ENCODE measurements at places on chromosomes 7 and 10.

DNA sequence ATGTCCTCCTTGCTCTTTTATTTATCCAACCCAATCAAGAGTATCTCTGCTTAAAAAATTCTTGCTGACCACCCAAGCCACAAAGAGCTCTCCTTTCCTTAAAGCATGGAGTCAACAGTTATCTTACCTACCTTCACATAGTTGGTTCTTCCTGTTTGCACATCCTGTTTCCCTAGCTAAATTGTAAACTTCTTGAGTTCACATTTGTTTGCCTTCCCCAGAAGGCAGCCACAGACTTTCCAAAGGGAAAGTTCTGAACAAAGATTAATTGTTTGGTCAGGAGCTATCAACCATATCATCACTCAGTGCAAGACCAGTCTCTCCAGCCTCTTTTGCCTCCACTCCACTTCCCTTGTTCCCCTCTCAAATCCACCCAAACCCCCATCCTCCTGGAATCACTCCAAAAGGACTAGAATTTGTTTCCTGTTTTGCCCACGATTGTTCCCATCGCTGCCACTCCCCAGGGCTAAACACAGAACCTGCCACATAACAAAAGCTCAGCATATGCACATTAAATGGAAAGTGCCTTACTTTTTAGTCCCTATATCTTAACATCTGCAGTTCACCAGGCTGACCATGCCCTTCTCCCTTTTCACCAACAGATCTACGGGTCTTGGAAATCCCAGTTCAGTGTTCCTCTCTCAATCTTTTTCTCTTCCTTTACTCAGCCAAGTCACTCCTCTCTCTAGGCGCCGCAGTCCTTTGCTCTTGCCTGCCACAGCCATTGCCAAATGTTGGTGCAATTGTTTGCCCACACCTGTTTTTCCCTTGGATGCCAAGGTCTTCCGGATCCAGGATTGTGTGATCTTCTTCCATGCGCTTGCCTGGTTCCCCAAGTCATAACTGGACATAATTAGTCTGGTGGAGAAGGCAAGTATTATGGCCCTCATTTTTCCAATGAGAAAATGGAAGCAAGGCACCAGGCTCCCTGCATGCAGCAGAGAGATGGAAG, 265.5 kb downstream of the KCNMA1 start:
- no peak for DNase-seq

- no peak for DNase-seq
Measured at GRCh38 chr7:157638563-157638962, 301.8 kb downstream of the DNAJB6 start.

DNA sequence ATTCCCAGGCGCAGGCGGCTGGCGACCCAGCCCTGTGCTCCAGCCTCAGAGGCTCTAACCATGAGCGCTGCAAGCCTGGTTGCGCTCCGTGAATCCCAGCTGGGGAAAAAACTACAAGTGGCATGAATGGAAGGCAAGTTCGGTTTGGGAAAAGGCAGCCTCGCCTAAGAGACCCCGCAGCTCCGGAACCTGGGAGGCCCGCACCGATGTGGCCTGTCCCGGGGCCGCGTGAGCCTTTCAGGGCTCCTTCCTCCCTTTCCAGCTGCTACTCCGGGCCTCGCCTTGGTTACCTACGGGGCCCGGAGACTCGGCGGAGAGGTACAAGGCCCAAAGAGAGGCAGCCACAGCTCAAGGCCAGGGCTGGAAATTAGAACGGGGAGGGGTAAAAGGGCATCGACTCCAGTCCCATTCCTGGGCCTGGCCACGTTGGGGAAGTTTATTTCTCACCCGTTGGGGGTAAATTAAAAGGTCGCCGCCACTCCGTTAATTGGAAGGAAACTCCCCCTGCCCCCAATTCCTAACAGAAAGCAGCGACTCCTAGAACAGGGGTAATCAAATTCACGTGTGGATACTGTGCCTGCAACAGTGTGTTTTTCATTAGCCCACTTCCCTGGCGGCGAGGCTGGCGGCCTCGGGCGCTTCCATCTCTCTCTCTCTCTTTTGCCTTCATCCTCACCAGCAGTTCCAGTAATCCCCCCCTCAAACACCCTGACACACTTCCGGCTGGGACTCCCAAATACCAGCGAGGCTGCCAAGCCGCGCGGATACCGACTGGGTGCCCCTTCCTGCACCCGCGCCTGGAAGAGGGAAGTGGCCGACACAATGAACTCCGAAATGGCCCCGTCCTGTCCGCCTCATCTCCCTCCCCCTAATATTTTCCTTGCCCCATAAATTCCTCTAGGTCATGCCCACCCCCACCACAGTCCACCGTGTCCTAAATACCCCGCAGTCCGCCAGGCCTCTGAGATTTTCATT, 1.5 kb upstream of the HOXA9 start:
- DNase-seq, result peak; percentile 45

GRCh38 chr7:83849131-83849530, 200.2 kb upstream of the SEMA3E start:
- DNase-seq, result no peak

DNA sequence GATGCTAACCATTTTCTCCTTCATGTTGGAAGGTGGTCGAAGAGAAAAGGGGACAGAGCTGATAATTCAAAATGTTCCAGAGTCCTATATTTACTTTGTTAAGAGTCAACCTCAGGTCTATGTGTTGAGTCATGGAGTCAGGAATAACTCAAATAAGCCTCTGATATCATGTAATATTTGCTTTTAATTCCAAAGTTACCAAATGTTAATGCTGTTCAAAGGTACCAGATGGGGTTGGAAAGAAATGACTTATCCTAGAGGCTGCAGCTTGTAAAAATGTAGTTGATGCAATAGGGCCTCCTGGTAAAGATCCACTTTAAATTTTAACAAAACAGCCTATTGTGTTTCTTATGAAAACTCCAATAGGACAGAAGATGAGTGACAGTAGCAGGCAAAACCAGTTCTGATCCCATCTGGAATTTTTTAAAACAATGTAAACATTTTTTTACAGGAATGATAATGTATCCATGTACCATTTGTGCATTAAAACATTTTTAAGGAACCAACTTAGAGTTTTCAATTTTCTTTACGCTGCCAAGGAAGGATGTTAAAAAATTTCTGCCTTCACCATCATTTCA, 218.2 kb downstream of the ANK3 start:
- no peak for DNase-seq

DNA sequence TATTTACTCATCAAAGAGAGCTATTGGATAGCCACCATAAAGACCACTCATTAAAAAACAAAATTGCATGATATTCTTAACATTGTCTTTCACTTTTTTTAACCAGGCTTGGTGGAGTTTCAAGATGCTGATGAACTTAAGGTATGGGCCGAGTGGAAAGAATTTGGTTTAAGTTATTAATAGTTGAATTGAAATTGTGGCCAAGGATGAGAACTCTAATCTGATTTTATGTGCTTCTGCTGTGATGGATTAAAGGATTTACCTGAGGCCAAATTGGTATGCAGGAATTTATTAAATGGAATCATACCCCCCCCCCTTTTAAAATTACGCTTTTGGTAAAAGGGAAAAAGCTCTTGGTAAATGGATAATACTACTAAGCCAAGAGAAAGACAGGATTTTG, 33.8 kb upstream of the TOMM7 start:
- no peak for DNase-seq

DNA sequence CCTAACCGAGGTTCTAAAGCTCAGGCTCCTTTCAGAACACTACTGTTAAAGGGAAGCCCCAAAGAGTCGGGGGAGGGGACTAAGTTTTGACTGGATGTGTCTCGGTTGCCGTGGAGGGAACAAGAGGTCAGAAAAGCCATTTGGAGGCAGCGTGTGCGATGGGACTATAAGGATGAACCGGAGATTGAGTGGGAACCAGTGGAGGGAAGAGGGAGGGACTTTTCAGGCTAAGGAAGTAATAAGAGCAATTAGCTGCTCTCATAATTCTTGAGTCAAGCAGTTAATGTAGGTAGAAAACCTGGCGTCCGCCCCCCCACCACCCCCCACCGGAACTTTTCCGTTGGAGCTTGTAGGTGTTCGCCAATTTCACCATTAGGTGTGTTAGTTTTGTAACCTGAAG, 491 bp upstream of the AKAP9 start:
- peak; percentile 63 for DNase-seq

DNA sequence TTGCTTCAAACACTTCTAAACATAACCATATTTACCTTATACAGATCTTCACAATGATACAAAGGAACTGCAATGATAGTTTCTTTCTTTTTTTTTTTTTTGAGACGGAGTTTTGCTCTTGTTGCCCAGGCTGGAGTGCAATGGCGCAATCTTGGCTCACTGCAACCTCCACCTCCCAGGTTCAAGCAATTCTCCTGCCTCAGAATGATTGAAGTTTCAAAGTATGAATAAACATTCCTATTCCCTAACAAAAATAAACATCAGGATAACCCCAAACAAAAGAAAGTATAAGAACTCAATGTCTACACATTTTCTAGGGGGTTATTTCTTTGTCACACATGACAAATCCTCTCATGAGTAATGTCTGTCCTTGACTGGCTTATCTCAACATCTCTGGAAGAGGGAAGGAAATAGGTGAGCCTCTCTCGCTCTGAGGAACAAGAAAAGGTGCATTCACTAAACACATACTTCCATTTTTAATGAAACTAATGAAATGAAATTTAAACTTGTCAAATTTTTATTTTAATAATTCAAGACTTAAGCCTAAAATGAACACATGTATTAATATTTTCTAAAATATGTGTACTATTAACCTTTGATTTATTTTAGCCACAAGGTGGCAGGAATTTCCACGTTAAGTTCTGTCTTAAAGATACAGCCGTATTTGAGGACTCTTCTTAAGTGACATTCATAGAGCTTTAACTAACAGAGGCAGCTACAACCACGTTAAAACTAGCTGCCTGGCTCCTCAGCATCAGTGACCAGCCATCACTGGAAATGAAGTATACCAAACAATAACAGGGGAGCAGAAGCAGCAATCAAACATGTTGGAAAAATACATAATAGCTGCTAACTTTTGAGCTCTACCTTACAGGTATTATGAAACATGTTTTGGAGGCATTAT, 58.3 kb downstream of the MALSU1 start:
- no peak for DNase-seq

GRCh38 chr7:148060724-148061123, 529.8 kb upstream of the C7orf33 start:
- DNase-seq, result no peak

GRCh38 chr7:134320201-134320600, 3.5 kb upstream of the SLC35B4 start:
- no peak for DNase-seq

DNA sequence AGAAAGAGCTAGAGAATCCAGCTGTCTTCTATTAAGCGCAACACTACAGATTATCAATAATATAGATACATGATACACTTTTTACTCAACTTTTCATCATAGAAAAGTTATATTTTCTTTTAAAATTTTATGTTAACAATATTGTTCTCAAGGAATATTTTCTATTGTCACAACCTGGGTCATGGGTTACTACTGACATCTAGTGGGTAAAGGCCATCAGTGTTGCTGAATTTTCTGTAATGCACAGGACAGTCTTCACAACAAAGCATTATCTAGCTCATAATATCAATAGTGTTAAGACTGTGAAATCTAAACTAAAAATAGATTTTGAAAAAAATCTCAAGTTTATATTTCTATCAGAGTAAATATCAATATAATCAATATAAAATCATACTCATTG, 209.8 kb downstream of the ZNF33B start:
- DNase-seq, result peak; percentile 27

DNA sequence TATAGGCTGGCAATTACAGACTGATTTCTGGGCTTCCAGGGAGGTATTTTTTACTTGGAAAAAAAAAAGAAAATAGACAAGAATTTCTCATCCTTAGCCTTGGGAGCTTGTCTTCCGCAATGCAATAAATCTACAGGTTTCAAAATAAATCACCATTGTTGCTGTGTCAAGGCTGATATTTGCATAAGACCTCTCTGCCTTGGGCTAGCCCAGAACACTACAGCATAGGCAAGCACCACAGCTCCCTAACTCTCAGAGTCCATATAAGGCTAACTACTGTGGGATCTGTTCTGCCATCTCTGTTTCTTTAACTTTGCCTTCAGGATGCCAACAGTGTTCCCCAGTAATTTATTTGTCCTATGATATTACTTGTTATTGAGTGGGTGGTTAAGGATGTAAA, 64.4 kb downstream of the ZWINT start:
- no peak for DNase-seq

DNA sequence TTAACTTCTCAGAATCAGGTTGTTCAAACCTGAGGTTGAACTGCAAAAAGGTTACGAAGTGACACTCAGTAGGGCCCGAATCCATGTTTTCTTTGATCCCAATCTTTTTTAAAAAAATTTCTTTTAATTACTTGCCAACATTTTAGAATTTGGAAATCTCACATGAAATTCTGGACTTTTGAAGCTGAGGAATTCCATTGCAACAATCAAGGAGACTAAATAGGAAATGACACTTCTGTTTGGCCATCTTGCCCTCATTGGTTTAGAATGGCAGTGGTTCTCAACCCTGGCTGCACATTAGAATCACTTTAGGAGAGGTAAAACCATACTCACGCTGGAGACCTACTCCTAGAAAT, 471 bp upstream of the TOMM7 start:
- no peak for DNase-seq

DNA sequence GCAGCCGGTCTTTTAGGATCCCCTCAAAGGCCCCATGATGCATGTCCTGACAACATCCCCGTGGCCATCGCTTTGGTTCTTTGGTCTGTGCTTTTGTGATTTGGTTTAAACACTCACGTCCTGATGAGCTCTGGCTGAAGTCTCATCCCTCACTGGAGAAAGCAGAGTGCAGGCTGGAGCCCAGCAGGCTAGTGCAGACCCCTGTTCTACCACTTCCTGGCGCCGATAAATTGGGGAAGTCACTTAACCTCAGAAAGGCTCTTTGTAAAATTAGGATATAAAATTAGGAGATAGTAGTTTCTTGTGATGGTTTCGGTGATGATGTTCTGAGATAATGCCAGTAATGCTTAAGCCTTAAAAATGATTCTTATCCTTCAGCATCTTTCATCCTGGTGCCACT, 307.6 kb downstream of the GFRA1 start:
- DNase-seq, result no peak

DNA sequence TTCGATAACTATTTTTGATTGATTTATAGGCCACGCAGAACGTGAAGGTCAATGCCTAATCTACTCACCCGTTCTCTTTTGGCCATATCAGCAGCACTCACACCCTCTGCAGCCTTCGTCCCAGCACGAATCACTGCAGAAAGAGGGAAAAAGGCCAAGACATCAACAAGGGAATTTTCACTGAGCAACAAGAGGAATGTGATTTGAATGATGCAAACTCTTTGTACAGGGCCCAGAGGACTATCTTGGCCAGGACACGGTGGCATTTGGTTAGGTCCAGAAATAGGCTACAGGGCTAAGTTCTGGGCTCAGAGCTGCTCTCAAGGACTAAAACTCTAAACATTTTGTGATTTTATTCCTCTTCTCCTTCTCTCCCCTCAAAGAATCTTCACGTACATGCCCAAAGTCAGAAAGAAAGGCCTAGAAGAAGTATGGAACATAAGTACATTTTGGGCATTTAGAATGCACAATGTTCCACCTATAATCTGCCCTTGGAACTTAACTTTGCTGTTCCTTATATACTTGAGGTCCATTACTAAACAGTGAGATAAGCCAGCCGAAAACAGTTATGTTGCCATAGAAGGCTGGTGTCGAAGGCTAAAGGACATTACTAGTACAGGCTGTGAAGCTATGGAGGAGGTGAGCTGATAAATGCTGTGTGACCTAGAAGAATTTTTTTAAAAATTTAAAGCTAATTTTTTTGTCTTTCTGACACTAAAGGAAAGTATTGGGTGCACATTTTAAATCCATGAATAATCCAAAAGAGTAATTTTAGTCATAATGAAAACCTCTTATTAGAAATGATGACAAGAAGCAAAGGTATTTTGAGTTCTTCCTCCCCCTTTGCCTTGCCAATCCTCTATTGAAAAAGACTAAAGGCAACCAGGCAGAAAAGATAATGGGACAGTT, 20.0 kb downstream of the RBM28 start:
- DNase-seq, result no peak

Data from SK-N-SH (cell line).